Common myeloid progenitor, CD34-positive (primary cell): ENCODE measurements at places on chromosomes 5 and 9.

GRCh38 chr9:15353892-15354291, 46.9 kb upstream of the TTC39B start:
- no peaks in the 10 kb centered on the region for H3K27me3 ChIP-seq
- no peak overlapping the region for H3K4me3 ChIP-seq
- H3K36me3 ChIP-seq: no peaks in the 10 kb centered on the region
- peaks cover 4% of the 10 kb centered on the region for H3K4me1 ChIP-seq
- DNase-seq: no peak
- no peak overlapping the region for H3K27ac ChIP-seq

GRCh38 chr5:6584101-6584645, 48.7 kb downstream of the NSUN2 start:
- H3K36me3 ChIP-seq: no peaks in the 10 kb centered on the region
- H3K4me3 ChIP-seq: no peak overlapping the region
- H3K27me3 ChIP-seq: peaks cover 78% of the 10 kb centered on the region
- H3K4me1 ChIP-seq: peaks cover 4% of the 10 kb centered on the region
- no peak overlapping the region for H3K27ac ChIP-seq
- DNase-seq: no peak

DNA sequence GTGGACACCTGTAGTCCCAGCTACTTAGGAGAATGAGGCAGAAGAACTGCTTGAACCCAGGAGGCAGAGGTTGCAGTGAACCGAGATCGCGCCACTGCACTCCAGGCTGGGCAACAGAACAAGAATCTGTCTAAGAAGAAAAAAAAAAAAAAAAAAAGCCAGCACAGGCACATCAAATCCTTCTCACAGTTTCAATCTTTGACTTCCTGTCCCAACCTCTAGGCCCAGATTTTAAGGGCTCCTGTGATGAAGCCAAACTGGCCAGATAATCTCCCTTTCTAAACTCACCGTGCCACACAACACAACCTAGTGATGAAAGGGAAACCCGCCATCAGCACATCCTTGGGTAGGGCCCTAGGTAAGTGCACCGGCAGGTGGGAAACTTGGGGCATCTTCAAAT, 58.1 kb downstream of the ROR2 start:
- no peak overlapping the region for H3K4me3 ChIP-seq
- no peak for DNase-seq
- no peak overlapping the region for H3K27ac ChIP-seq
- H3K36me3 ChIP-seq: no peaks in the 10 kb centered on the region
- peaks cover 3% of the 10 kb centered on the region for H3K4me1 ChIP-seq

GRCh38 chr5:171989946-171990712, 16.3 kb downstream of the FBXW11 start:
- no peak for DNase-seq
- H3K27ac ChIP-seq: no peak overlapping the region
- no peak overlapping the region for H3K4me3 ChIP-seq
- no peaks in the 10 kb centered on the region for H3K27me3 ChIP-seq
- peaks cover 1% of the 10 kb centered on the region for H3K4me1 ChIP-seq

DNA sequence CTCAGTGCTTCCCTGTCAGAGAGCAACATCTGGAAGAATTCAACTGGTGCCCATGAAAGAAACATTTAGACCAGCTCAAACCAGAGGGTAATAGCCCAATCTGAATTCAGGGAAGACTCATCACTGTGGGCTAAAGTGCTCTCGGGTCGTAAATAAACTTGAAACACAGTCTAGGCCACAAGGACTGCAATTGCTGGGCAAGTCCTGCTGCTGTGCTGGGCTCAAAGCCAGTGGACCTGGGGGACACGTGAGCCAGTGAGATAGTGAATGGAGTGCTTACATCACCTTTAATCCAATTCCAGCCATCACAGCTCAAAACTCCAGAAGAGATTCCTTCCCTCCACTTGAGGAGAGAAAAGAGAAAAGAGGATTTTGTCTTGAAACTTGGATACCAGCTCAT, 78.1 kb upstream of the DAP start:
- no peak overlapping the region for H3K4me3 ChIP-seq
- H3K4me1 ChIP-seq: no peaks in the 10 kb centered on the region
- H3K27ac ChIP-seq: no peak overlapping the region
- H3K27me3 ChIP-seq: no peaks in the 10 kb centered on the region
- DNase-seq: no peak

GRCh38 chr5:8408258-8408657, 539.3 kb downstream of the MTRR start:
- no peak overlapping the region for H3K27ac ChIP-seq
- H3K27me3 ChIP-seq: no peaks in the 10 kb centered on the region
- DNase-seq: no peak
- H3K36me3 ChIP-seq: no peaks in the 10 kb centered on the region
- no peaks in the 10 kb centered on the region for H3K4me1 ChIP-seq

- no peak overlapping the region for H3K4me3 ChIP-seq
- no peaks in the 10 kb centered on the region for H3K36me3 ChIP-seq
- H3K27me3 ChIP-seq: no peaks in the 10 kb centered on the region
- H3K27ac ChIP-seq: no peak overlapping the region
Measured at GRCh38 chr9:13083366-13083765, 196.1 kb downstream of the MPDZ start.

DNA sequence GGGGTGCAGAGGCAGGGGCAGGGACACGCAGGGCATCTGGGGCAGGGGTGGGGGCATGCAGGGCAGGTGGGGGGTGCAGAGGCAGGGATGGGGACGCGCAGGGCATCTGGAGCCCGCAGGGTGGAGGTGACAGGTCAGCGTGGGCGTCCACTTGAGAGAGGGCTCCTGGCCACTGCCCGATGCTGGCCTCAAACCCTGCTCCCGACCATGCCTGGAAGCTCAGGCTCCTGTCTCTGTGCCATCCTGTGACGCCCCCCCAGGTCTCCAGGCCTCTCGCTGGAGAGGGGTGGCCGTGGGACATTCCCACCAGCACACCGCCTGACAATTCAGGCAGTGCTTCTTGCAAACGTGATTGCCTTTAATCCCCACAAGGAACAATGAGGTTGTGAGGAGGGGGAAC, 33.0 kb downstream of the ZDHHC11B start:
- no peak overlapping the region for H3K4me3 ChIP-seq
- DNase-seq: no peak

DNA sequence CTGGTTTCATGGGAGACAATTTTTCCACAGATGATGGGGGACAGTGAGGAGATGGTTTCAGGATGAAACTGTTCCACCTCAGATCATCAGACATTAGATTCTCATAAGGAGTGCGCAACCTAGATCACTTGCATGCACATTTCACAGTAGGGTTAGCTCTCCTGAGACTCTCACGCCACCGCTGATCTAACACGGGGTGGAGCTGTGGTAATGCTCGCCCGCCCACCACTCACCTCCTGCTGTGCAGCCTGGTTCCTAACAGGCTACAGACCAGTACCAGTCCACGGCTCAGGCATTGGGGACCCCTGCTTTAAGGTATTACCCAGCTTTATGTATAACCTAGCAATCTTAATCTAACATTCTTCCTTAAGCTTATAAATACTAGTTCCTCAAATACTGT, 35.6 kb downstream of the TTC39B start:
- H3K4me1 ChIP-seq: peaks cover 4% of the 10 kb centered on the region
- H3K4me3 ChIP-seq: no peak overlapping the region
- no peak for DNase-seq
- H3K36me3 ChIP-seq: no peaks in the 10 kb centered on the region

GRCh38 chr9:124251605-124252378, 6.0 kb upstream of the NEK6 start:
- H3K4me1 ChIP-seq: no peaks in the 10 kb centered on the region
- H3K27ac ChIP-seq: no peak overlapping the region
- no peak overlapping the region for H3K4me3 ChIP-seq
- H3K27me3 ChIP-seq: no peaks in the 10 kb centered on the region
- no peak for DNase-seq
- H3K36me3 ChIP-seq: no peaks in the 10 kb centered on the region

DNA sequence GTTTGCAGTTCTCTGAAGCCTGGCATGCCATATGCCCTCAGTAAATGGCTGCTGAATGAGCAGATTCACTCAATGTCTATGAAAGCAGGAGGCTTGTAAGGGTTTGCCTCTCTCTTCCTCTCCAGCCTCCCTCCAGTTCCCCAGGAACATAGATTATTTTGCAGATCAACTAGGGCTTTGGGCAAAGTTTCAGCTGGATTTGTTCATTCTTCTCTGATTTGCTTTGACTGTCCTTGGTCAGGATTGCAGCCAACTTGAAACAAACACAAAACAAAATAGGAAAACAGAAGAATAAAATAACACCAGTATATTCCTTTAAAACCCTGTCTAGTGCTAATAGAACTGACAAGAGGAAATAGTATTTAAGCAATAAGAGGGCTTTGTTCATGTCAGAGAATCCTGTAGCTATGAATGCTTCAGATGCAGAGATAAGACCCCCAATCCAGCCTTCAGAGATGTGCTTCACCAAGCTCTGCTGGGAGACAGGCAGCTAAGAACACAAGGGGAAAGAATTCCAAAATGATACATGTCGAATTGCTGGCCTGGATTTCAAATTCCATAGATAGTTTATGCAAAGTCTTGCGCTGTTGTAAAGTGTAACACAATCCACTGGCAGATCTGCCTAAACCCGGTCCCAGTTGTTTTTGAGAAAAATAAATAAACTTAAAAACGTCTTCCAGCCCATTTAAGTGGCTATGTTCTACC, 174.3 kb downstream of the PAPPA start:
- peaks cover under 1% of the 10 kb centered on the region for H3K27me3 ChIP-seq
- H3K36me3 ChIP-seq: no peaks in the 10 kb centered on the region
- no peaks in the 10 kb centered on the region for H3K4me1 ChIP-seq
- no peak overlapping the region for H3K4me3 ChIP-seq
- DNase-seq: no peak

DNA sequence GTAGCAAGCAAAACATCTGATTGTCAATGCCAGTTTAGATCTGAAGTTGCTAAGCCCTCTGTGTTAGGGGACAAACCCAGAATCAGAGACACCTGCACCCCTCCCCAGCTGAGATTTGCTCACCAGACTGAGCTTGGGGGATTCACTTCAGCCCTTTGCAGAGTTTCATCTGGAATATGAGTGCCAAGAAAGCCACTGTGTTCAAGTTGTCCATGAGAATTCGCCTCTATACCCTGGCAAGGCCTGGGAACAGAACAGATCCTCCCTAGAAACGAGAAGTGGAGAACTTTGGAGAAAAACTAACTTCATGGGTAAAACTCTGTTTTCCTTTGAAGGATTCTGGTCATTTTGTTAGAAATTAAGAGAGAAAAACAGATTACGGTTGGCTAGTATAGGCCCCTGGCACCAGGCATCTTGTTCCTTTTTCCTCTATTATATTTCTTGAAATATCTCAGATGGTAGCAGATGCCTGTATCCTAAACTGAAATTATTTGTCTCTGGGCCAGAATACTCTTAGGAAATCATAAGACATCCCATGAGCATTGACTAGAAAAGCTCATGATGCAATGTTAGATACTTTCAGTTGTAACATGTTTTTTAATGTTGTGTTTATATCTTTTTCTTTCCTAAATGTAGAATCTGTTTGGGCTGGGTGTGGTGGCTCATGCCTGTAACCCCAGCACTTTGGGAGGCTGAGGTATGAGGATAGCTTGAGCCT, 64.4 kb downstream of the SNX18 start:
- H3K27me3 ChIP-seq: no peaks in the 10 kb centered on the region
- H3K27ac ChIP-seq: no peak overlapping the region
- peaks cover 3% of the 10 kb centered on the region for H3K4me1 ChIP-seq
- no peak overlapping the region for H3K4me3 ChIP-seq
- no peaks in the 10 kb centered on the region for H3K36me3 ChIP-seq

GRCh38 chr9:495739-496138, 281.1 kb downstream of the DOCK8 start:
- H3K27ac ChIP-seq: no peak overlapping the region
- H3K4me1 ChIP-seq: no peaks in the 10 kb centered on the region
- H3K27me3 ChIP-seq: no peaks in the 10 kb centered on the region
- no peaks in the 10 kb centered on the region for H3K36me3 ChIP-seq
- H3K4me3 ChIP-seq: no peak overlapping the region

DNA sequence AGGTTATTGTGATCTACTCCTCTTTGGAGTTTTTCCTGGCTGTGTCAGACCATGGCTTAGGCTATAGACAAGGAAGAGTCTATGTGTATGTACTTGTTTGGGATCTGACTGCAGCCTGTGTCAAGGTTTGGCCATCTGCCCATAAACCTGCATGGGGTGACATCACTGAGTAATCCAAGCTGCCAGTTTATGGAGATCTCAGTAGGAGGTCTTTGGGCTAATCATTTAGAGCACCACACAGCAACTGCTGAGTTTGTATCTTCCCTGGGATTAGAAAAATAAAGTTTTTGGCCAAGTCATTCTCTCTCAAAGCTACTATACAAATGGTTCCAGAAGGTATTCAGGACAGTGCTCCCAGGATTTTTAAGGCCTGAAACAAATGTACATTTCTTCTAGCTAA, 65.5 kb upstream of the HSPB3 start:
- no peaks in the 10 kb centered on the region for H3K36me3 ChIP-seq
- no peak for DNase-seq
- H3K27ac ChIP-seq: no peak overlapping the region
- no peaks in the 10 kb centered on the region for H3K27me3 ChIP-seq
- H3K4me3 ChIP-seq: no peak overlapping the region

DNA sequence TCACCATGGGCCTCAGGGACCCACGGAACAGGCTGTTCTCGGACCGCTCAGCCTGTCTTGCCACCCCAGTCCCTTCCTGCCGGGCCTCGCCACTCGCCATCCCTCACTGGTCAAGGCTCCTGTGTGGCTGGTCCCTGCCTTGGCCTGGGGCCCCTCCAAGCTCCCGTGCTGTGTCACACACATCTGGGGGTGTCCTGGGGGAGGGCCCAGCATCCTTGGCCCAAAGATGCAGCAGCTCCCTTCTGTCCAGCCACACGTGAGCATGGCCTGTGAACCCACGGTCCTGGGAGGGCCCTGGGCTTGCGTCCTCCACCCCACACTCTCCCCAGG, 425 bp upstream of the EGFL7 start:
- peak overlapping the region; percentile 91 for H3K4me3 ChIP-seq
- H3K4me1 ChIP-seq: peaks cover 88% of the 10 kb centered on the region
- DNase-seq: no peak
- H3K27ac ChIP-seq: peak overlapping the region; percentile 93
